Smooth muscle cell of trachea (primary cell): ENCODE measurements at places on chromosomes 2 and 18. TPM values are rescaled to one million over a fixed set of nuclear protein-coding genes. Genes with fewer than 3 reads are reported as not detected.

The DNAH7 gene
- 0.66 and 2.3 TPM in 2 replicates for total RNA-seq

The IL1F10 gene
- total RNA-seq, result not detected in 2 replicates

The SLC5A7 gene
- total RNA-seq, result not detected in 2 replicates

The MPP4 gene
- 0.73 and 0.99 TPM in 2 replicates for total RNA-seq
